ENCODE measurements at places on chromosomes 5 and 9. TPM values are rescaled to one million over a fixed set of nuclear protein-coding genes. Genes with fewer than 3 reads are reported as not detected.

- H3K4me3 ChIP-seq: no peak overlapping the region
- no peaks in the 10 kb centered on the region for H3K27me3 ChIP-seq
- H3K36me3 ChIP-seq: no peaks in the 10 kb centered on the region
- H3K4me1 ChIP-seq: no peaks in the 10 kb centered on the region
Observed at GRCh38 chr5:159146839-159147238, 47.1 kb upstream of the EBF1 start.

- H3K27me3 ChIP-seq: no peaks in the 10 kb centered on the region
- no peak overlapping the region for H3K4me3 ChIP-seq
- peak; percentile 92 for DNase-seq
- H3K36me3 ChIP-seq: no peaks in the 10 kb centered on the region
- peak overlapping the region; percentile 95 for H3K27ac ChIP-seq
- H3K4me1 ChIP-seq: peaks cover 57% of the 10 kb centered on the region
Observed at GRCh38 chr9:133135146-133135745, 14.2 kb upstream of the RALGDS start.

DNA sequence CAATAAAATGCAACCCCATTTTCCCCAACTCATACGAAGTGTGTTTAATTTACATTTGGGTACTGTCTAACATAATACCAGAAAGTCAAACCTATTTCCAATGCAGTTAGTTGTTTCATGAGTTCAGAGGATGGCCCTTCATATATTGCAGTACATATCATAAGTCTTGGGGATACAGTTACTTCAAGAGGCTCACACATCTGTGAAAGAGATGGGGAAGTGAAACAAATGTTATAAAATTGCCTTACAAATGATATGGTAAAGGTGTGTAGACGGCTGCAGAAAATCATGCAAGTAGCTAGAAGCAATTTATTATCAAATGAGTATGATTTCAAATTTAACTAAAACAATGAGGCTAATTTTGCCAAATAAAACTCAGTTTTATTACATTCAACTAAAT lies 219.0 kb upstream of the CDH12 start:
- no peak overlapping the region for H3K27ac ChIP-seq
- no peaks in the 10 kb centered on the region for H3K4me1 ChIP-seq
- no peak for DNase-seq
- H3K36me3 ChIP-seq: no peaks in the 10 kb centered on the region

GRCh38 chr5:761854-762710 lies 22.4 kb downstream of the ZDHHC11B start:
- H3K4me3 ChIP-seq: no peak overlapping the region
- H3K27me3 ChIP-seq: no peaks in the 10 kb centered on the region
- H3K4me1 ChIP-seq: no peaks in the 10 kb centered on the region

GRCh38 chr5:139088024-139088423 lies 110.1 kb downstream of the SIL1 start:
- H3K4me3 ChIP-seq: no peak overlapping the region
- no peak for DNase-seq
- no peaks in the 10 kb centered on the region for H3K36me3 ChIP-seq
- H3K27ac ChIP-seq: no peak overlapping the region
- peaks cover 16% of the 10 kb centered on the region for H3K4me1 ChIP-seq

DNA sequence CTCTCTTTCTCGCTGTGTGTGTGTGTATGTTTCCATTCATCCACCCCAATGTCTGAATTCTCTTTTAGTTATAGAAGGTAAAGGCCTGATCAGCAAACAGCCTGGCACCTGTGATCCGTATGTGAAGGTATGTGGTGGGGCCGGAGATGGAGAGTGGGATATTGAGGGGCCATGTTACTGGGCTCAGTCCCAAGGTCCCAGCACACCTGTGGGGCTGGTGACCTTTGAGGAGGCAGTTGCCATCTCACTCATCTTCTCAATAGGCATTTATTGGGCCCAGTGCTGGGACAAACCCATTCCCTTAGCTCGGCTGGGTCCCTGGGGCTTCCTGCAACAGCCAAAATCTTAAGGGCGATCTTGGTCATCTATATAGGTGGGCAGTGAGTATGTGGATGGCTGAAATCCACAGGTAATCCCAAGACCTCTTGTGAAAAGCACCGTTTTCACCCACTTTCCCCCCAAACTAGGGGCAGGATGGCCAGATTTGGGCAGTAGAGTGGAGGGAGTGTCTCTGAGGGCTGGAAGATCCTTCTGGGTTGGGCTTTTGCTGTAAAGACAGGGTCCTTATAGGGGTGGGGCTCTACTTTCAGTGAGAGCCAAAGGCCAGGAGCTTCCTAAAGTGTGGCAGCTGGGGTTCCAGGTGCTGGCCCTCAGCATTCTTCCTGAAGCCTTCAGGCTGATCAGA lies 19.6 kb downstream of the RGS3 start:
- no peaks in the 10 kb centered on the region for H3K36me3 ChIP-seq
- no peak overlapping the region for H3K4me3 ChIP-seq
- DNase-seq: no peak
- peak overlapping the region; percentile 78 for H3K27ac ChIP-seq
- peaks cover 25% of the 10 kb centered on the region for H3K4me1 ChIP-seq

- peak overlapping the region; percentile 75 for H3K27ac ChIP-seq
- DNase-seq: no peak
- no peaks in the 10 kb centered on the region for H3K36me3 ChIP-seq
- H3K27me3 ChIP-seq: no peaks in the 10 kb centered on the region
- H3K4me1 ChIP-seq: peaks cover 11% of the 10 kb centered on the region
Observed at GRCh38 chr9:131628459-131629225, 83.3 kb downstream of the PRRT1B start.

- no peaks in the 10 kb centered on the region for H3K4me1 ChIP-seq
- DNase-seq: no peak
- H3K27me3 ChIP-seq: no peaks in the 10 kb centered on the region
- no peaks in the 10 kb centered on the region for H3K36me3 ChIP-seq
- H3K4me3 ChIP-seq: no peak overlapping the region
- no peak overlapping the region for H3K27ac ChIP-seq
Observed at GRCh38 chr5:157400741-157401495, 59.1 kb upstream of the NIPAL4 start.

Gene OLFM1
- polyA plus RNA-seq: 33.8 TPM

DNA sequence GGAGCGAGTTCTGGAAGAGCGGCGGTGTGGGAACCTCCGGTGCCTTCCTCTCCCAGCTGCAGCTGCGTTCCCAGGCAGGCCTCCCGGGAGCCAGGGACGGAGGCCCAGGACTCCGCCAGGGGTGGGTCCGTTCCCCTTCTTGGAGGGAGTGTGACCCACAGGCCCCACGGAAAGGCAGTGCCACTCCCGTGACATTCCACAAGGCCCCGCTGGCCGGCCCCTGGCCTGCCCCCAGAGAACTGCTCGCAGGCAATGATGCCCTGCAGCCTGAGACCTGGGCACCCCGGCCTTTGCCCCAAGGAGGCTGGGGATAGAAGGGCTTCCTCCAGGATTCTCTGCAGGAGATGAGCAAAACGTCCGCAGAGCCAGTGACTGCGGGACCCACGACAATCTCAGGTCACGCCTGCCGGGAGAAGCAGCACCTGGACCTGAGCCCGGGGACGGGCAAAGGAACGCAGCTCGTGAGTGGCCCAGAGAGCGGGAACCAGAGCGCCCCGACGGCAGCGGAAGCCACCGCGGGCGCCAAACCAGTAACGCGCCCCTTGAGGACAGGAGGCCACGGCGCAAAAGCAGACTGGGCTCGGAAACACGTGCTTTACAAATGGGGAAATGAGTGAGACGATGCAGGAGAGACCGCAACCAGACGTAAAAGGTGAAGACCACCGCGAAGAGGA lies 9.3 kb downstream of the OBP2B start:
- H3K27me3 ChIP-seq: peaks cover 5% of the 10 kb centered on the region
- DNase-seq: peak; percentile 15
- no peaks in the 10 kb centered on the region for H3K36me3 ChIP-seq
- H3K27ac ChIP-seq: no peak overlapping the region

Gene OR1J2
- not detected for polyA plus RNA-seq

DNA sequence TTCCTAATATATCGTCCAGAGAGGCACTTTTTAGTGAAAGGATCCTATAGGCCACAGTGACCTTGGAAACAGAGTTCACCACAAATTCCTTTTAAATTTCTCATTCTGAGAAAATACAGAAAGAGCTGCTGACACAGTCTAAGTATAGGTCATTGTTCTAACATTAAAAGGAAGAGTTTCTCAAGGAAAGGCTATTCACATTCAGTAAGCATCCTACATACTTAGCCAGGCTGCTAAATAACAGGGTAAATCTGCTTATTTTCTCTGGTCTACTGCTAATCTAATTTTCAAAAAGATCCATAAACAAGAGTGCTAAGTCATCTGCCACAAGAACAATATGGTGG lies 313.7 kb downstream of the PDE4D start:
- no peak for DNase-seq
- H3K4me3 ChIP-seq: no peak overlapping the region
- no peak overlapping the region for H3K27ac ChIP-seq

Gene ADAM19
- 4.3 TPM for polyA plus RNA-seq

DNA sequence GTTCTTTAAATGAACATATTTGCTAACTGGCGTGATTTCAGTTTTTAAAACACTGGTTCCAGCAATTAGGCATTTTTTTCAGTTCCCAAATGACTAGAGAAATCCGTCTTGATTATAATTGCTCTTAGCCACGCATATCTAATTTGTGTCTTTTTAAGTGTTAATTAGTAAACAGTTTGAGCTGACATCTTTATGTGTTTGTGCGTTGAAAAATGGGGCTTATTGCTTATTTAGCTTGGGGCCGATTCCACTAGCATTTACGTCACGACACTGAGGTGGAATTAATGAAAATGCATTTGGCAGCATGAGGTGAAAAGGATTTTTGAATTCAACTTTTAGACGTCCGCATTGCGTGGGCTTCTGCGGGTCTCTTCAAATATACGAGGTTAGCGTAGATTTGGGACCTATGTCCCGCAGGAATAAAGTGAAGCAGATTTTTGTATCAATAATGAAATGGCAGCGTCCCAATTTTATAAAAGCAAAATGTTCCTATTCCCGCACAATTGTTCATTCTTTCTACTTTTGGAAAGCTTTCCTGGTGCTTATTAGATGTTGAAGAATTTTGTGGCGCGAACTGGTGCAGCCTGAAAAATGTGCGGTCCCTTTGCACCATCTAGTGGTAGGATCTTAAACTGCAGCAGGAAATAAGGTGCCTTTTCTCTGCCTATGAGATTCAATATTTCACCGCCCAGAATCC lies 122.7 kb upstream of the LMX1B start:
- no peaks in the 10 kb centered on the region for H3K36me3 ChIP-seq
- H3K4me3 ChIP-seq: no peak overlapping the region
- H3K27me3 ChIP-seq: no peaks in the 10 kb centered on the region
- H3K27ac ChIP-seq: no peak overlapping the region
- DNase-seq: no peak
- H3K4me1 ChIP-seq: no peaks in the 10 kb centered on the region

DNA sequence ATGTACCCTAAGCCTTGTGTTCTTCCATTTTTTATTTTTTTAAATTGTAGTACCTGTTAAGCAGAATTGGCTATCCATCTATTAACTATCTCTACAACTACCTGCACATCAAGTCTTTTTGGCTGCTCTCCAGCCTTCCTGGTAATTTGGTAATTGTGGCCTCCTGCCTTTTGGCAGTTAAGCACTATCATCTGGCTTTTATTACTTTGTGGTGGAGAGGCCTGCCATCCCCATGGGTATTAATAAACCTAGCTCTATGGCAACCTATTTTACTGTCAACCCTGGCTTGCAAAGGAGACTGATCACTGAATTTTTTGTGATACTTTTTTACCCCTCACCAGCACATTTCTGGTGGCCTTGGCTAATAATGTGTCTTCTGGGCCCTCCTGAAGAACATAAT lies 20.5 kb downstream of the SELENOP start:
- no peaks in the 10 kb centered on the region for H3K27me3 ChIP-seq
- H3K36me3 ChIP-seq: no peaks in the 10 kb centered on the region
- DNase-seq: no peak
- H3K4me3 ChIP-seq: no peak overlapping the region
- H3K4me1 ChIP-seq: no peaks in the 10 kb centered on the region

Gene ZNF169
- 2.6 TPM for polyA plus RNA-seq

Gene LCN15
- polyA plus RNA-seq: not detected

- peaks cover 4% of the 10 kb centered on the region for H3K27me3 ChIP-seq
- H3K36me3 ChIP-seq: no peaks in the 10 kb centered on the region
- no peak overlapping the region for H3K27ac ChIP-seq
- H3K4me1 ChIP-seq: no peaks in the 10 kb centered on the region
Observed at GRCh38 chr5:2253040-2253975, 370.6 kb upstream of the IRX4 start.

Gene RASEF
- 1.1 TPM for polyA plus RNA-seq

- H3K27me3 ChIP-seq: no peaks in the 10 kb centered on the region
- no peak overlapping the region for H3K27ac ChIP-seq
- H3K36me3 ChIP-seq: no peaks in the 10 kb centered on the region
- DNase-seq: no peak
Observed at GRCh38 chr5:33788922-33789566, 102.7 kb downstream of the ADAMTS12 start.

DNA sequence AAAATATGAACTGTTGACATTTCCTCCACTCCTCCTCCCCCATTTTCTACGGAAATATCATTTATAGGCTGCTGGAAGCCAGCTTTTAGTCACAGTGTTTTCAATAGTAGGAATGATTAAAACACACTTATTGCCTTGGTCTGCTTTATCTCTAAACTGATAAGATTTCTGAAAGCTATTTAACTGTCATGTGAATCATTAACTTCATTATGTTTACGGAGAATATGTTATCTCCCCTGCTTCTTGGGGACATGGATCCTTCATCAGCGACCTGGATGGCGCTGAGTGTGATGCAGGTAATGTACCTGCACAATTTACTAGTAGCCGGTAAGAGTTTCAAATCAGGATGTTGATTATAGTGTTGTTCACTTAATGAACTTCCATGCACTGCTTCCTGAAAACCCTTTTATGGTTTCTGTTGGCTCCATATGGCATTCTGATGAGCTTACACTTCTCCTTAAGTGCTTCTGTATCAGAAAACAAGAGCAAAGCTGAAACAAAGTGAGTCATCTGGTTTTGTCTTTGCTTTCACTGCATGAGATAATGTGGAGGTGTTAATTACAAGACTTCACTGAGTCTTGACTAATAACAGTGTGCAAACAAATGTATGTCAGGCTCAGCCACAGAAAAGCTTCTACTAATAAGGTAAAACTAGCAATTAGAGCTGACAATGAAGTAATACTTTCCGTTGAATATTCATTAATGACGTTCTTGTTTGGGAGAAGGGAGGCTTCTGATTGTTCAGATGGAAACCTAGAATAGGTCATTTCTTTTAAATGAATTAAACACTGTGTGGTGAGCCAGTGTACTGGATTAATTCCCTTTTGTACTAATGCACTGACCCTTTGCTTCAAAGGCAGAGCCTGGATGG lies 162.4 kb upstream of the ZNF608 start:
- no peak overlapping the region for H3K27ac ChIP-seq
- no peaks in the 10 kb centered on the region for H3K36me3 ChIP-seq
- H3K4me1 ChIP-seq: peaks cover 27% of the 10 kb centered on the region
- no peaks in the 10 kb centered on the region for H3K27me3 ChIP-seq
- DNase-seq: no peak

- H3K4me1 ChIP-seq: no peaks in the 10 kb centered on the region
- DNase-seq: no peak
- no peak overlapping the region for H3K4me3 ChIP-seq
Observed at GRCh38 chr5:40568548-40568947, 111.2 kb upstream of the PTGER4 start.
